Naive thymus-derived CD4-positive, alpha-beta T cell (primary cell): ENCODE measurements at places on chromosomes 3 and 15. TPM values are rescaled to one million over a fixed set of nuclear protein-coding genes. Genes with fewer than 3 reads are reported as not detected.

Gene LRRIQ4
- total RNA-seq: 0.12 and 0.13 TPM in 2 replicates

Gene OR5K2
- not detected for total RNA-seq

Gene LHFPL4
- not detected in 2 replicates for total RNA-seq

DNA sequence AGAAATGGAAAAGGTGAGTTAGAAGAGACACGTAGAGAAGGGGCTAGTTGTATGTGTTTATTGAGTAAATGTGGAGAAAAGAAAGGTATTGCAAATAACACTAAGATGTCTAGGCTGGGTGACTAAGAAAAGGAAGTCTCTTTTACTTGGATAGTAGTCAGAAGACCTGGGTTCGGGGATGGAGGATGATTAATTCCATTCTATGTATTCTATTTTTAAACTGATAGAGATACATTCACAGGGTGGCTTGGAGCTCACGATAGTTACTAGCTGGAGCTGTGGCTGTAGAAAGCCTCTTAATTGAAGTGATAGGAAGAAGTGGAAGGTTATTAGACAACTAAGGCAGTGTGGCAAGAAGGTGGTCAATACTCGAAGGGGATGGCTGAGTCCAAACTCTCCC lies 65.9 kb upstream of the TNIK start:
- H3K27ac ChIP-seq: no peak overlapping the region
- H3K27me3 ChIP-seq: no peaks in the 10 kb centered on the region
- DNase-seq: no peak
- no peak overlapping the region for H3K4me3 ChIP-seq

Gene PLA2G4F
- not detected for total RNA-seq

DNA sequence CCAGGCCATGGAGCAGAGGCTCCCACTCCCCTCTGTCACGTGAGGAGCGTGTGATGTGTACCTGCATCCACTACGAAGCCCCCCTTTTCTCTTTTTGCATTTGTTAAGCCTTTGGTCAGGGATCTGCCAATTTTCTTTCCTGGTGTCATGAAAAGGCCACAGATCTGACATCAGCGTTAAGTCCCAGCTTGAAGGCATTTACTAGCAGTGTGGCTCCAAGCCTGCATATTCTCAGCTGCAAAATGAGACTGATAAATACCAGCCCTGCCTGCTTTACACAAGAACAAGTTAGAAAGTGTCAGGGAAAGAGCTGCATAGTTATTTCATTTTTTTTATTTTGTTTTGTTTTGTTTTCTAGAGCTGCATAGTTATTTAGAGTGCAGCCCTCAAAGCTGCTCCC lies 2.3 kb upstream of the ANKRD63 start:
- no peak for DNase-seq
- H3K4me3 ChIP-seq: no peak overlapping the region
- H3K4me1 ChIP-seq: no peaks in the 10 kb centered on the region
- no peaks in the 10 kb centered on the region for H3K36me3 ChIP-seq
- H3K27me3 ChIP-seq: no peaks in the 10 kb centered on the region
- H3K27ac ChIP-seq: no peak overlapping the region

DNA sequence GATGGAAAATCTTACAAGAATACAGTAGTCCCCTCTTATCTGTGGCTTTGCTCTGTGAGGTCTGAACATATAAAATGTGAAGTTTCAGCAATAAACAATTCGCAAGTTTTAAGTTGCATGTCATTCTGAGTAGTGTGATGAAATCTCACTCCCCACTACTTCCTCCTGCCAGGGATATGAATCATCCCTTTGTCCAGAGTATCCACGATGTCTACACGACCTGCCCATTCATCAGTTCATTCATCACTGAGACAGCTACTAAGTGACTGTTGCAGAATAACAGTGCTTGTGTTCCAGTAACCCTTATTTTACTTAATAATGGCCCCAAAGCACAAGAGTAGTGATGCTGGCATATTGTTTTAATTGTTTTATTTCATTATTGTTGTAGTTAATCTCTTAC lies 489.2 kb upstream of the UBE2E2 start:
- no peak for DNase-seq
- no peaks in the 10 kb centered on the region for H3K27me3 ChIP-seq
- no peak overlapping the region for H3K27ac ChIP-seq
- H3K36me3 ChIP-seq: no peaks in the 10 kb centered on the region
